ENCODE measurements at places on chromosomes 6 and 20.

DNA sequence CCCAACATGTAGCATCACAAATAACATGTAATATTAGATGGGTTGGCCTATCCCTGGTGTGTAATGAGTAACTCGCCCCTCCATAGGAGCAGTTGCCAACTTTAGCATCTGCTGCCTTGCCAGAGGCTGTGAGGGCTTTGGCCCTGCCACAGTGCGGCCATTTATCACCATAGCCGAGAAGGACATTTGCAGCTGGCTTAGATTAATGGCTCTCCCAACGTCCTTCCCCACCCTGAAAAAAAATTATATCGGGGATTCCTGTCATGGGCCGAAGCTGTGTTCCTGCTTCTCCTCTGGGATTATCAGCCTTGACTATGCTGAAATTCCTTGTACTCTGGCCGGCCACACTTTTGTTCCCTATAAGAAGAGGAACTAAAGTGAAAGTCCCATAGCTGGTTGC is 7.6 kb upstream of the ADIG start:
- DNase-seq = no peak

- DNase-seq = no peak
These were observed 22.9 kb downstream of the HLA-DRA start for GRCh38 chr6:32462609-32463008.

DNA sequence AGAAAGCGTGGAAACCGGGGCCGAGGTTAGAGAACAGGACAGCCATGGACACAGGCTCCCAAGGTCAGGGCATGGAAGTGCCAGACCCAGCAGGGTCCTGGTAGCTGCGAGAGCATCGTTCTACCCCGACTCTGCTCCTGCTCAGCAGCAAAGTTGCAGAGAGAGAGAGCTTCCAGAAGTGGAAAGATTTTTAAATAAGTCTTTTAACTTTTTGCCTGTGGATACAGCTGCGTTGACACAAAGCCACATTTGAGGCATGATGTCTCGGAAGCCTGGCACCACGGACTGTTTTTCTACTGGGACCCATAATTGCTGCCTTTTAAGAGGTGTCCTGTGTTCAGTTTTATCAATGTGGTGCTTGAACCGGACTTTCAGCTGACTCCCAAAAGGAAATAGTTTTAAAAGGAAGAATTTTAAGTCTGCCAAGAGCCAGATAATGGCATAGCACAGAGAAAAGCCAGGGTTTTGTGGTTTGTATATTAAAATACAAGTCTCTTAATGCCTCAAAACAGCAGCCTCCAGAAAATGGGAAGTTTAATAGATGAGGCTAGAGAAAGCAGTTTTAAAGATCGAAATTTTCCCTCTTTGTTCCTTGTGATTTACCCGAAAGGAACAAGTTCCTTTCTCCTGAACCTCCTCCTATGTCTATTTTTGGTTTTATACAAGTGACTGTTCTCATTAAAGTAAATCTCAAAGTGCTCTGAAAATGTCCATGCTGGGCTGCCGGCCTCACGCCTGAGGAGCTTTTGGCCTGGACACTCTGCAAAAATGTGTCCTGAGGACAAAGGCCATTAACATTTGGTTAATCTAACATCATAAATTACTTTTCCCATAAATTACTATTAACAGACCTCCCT is 91.5 kb downstream of the RIN2 start:
- DNase-seq = no peak

GRCh38 chr20:33604991-33605370 is 57.1 kb upstream of the C20orf144 start:
- DNase-seq = no peak

GRCh38 chr6:71621918-71622519 is 264.3 kb upstream of the RIMS1 start:
- no peak for DNase-seq

DNA sequence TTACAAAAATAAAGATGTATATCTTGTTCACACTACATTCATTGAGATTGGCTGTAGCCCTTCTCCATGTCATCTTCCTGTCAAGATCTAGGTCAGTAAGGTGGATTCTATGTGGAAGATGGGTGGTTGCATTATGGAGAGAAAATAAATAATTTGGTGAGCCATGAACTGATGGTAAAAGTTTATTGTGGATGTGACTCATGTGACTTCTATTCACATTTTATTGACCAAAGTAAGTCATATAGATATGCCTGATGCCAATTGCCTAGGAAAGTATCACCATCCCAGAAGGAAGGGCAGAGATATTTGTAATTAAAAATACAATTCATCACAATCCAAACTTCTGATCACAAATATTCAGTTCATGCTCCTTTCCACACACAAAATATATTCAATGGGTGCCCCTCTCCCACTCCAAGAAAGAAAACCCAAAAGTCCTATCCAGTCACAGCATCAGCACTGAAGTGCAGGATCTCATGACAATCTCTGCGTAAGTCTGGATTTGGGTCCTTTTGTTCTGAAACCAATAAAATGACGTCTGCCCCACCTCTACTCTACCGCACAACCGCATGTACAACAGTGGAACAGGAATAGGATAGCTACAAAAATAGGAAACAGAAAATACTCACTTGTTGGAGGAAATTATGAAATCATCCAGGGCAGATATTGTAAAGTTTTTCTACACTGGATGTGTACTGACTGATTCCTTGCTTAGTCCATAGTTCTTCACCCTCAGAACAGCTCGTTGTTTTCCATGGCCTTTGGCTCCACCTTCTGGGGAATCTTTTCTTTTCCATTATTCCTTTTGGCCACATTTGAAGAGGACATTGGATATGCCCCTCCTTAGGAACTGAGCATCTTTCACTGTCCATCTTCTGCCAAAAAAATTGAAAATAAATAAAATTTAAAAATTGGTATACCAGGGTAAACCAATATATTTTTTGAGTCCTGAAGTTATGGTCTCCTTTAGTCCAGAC is 16.1 kb upstream of the SLC17A3 start:
- no peak for DNase-seq

DNA sequence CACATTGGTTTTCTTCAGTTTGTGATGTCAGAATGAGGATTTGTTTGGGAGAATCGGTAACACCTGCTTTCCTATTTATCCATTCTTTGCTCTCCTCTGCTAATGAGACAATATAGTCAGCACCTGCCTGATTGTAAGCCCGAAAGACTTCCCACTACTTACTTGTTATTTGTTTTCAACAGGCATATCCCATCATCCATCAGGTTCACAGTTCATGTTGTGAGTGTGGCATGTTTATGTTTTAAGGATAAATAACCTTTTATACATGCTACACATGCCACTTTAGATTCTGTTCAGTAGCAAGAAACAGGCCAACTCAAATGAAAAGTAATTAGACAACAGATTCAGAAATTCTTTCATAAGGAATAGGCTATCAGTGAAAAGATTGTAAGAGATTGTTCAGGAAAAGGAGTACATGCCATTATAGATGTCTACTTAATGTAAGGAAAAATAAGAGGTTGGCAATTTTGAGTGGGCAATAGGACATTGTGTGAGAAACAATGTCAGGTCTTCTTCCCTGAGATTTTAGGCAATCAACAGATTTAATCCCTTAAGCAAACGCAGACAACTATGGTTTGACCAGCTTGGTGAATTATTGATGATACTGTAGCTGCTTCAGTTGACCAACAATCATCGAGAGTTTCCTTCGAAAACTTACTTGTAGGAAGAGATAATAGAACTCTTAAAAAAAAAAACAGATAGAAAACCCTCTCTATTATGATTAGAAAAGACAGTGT is 7.9 kb upstream of the GPRC6A start:
- DNase-seq = no peak

GRCh38 chr6:50843842-50844241 is 25.2 kb downstream of the TFAP2B start:
- no peak for DNase-seq

DNA sequence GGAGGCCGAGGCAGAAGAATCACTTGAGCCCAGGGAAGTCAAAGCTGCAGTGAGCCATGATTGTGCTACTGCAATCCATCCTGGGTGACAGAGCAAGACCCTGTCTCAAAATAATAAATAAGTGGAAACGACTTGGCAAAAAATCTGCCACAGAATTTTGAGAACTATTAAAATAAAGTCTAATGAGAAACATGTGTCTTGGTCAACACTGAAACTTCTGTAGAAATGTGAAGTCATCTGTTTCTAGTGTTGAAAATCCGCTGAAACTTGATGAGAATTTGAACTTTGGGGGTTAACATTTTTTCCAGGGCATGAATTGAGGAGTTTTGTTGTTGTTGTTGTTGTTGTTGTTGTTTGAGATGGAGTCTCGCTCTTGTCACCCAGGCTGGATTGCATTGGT is 29.0 kb upstream of the BCLAF1 start:
- no peak for DNase-seq

GRCh38 chr6:169964486-169965180 is 213.2 kb downstream of the ERMARD start:
- DNase-seq = no peak

DNA sequence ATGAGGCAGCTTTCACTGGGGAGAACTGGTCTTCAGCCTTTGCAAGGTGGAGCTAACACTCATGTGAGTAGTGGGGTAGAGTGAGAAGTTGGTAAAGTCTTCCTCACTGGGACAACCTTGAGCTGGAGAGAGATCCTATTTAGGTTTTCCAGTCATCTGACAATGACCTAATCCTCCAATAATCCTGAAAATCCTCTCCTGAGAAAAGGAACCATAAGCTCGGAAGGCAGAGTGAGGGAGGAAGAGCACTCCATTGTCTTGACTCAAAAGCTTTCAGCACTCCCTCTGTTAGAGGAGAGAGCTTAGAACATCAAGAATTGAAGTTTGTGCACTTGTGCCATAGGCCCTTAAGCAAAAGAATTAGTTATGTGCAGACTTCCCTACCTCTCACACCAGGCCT is 77.8 kb downstream of the TRAM2 start:
- no peak for DNase-seq

DNA sequence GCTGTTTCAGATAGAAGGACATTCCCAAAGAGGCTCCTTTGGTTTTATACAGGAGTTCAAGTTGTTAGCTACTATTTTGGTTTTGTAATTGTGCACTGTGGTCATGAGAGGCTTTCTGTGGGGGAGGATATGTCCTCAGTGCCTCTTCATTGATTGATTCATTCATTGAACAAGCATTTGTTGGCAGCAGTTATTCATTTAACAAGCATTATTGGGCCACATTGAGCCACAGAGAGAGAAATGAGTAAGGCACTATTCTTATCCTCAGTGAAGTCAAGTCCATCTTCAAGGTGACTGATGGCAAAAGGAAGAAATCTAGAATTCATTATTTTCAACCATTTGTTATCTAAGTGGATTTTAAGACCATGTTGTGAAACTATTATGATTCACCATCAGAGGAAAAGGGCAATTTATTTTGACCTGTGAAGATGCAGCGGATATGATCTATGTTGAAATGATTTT is 697.2 kb upstream of the CITED2 start:
- no peak for DNase-seq

DNA sequence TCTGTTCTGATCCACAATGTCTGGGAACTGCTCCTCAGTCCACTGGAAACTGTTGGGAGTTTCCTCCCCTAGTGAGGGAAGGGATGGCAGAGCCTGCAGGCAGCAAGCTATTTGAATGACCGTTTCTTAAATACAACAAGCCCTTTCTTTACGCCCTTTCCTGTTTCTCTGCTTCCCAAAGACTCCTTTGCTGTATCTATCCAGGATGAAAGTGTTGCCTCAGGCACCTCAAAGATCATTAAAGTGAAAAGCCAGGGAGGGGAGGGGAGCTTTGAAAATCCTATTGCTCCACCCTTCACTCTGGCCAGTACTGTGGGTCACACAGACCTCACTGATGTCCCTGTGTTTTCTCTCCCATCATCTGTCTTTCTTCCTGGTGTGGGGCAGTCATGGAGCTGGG is 213.1 kb downstream of the RNF144B start:
- DNase-seq = no peak

DNA sequence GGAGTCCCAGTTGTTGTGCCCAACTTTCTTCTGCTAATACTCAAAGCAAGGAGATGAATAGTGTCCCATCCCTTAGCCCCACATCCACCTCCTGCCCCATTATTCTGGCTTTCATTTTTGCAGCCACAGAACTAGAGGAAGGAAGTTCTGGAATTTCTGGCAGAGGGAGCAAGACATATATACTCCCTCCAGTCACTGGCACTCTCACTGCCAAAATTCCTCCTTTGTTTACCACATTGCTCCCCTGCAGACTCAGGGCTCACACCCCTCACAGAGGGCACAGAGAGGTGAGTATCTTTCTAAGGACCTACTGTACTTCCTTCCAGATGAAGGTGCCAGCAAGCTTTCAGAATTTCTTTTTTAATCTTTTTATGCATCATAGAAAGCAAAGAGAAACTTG is 168.0 kb upstream of the ID4 start:
- no peak for DNase-seq

DNA sequence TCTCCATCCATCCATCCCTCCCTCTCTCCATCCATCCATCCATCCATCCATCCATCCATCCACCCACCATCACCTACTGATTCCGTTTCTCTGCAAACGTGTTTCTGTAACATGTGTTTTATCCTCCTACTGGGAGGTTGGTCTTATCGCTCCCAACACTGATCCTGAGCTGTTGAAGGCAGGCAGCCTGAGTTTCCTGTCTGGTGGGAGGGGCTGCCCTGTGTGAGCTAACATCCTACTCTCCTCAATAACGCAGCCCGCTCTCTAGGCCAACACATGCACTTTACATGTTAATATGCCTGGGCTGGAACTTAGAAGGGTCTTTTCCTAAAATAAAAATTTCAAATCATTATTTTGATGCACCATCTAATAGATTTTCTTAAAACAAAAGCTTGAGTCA is 126.5 kb downstream of the WDR27 start:
- DNase-seq = no peak

- no peak for DNase-seq
These were observed 215.0 kb upstream of the PLCB4 start for GRCh38 chr20:8853805-8854338.

- DNase-seq = no peak
These were observed 734.8 kb downstream of the KIF16B start for GRCh38 chr20:15838466-15838865.

DNA sequence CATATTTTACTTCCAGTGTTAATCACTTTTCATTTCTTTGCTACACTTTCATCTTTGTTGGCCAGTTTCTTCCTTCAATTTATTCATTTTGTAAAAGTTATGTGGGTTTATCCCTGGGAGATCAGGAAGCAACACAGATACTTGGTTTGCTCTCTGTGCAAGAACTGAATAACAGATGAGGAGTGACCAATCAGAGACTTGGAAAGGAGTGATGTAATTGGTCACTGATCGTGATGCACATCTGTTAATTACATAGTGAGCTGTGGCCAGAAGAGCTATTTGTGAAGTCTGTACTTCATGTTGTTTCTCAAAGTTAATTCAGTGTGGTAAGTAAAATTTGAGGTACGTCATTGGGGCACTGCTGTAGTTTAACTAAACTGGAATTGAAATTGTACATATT is 21.3 kb downstream of the ANKRD6 start:
- DNase-seq = no peak

- DNase-seq = no peak
These were observed 91.2 kb upstream of the EEF1E1 start for GRCh38 chr6:8193541-8193940.
